ENCODE measurements at places on chromosomes 3 and 15.

GRCh38 chr3:141093971-141094684 lies 43.0 kb downstream of the SPSB4 start:
- DNase-seq, result no peak

- DNase-seq, result no peak
Measured at GRCh38 chr3:31234145-31234544, 298.6 kb upstream of the STT3B start.

DNA sequence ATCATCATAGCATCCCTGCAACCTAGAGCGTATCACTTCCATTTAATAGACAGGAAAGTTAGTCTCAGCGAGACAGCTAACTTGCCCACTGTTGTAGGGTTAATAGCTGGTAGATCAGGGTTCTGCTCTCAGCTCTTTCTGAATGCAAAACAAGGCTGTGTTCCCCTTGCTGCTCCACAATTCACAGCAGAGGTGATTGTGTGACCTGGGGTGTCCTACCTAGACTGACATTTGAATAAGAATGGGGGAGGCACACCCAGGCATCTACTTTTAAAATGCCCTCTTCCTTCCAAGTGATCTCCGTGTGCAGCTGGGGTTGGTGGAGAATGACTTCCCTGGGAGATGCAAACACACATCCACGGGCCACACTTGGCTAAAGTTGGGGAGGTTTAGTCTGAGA lies 43.0 kb upstream of the CACNA2D3 start:
- DNase-seq, result no peak

- DNase-seq, result no peak
Measured at GRCh38 chr3:174949523-174949922, 90.4 kb downstream of the NAALADL2 start.

GRCh38 chr3:74561881-74562280 lies 52.6 kb downstream of the CNTN3 start:
- no peak for DNase-seq

DNA sequence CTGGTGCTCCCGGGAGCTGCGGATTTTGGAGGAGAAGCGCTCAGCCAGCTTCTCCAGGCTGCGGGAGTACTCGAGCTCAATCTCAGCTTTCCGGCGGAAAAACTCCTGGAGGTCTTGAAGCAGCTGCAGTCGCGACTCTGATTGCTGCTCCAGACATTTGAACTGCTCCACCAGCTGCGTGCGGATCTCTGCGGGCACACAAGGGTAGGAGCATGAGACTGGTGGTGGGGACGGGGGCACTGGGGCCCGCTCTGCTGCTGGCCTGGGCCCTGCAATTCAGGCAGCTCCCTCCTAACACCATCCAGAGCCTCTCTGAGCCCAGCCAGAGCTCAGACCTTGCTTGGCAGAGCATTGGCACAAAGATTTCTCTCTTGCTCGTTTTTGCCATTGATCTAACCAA lies 124.7 kb downstream of the SRGAP3 start:
- DNase-seq, result no peak

- DNase-seq, result no peak
Measured at GRCh38 chr15:67178569-67179210, 75.8 kb downstream of the AAGAB start.

DNA sequence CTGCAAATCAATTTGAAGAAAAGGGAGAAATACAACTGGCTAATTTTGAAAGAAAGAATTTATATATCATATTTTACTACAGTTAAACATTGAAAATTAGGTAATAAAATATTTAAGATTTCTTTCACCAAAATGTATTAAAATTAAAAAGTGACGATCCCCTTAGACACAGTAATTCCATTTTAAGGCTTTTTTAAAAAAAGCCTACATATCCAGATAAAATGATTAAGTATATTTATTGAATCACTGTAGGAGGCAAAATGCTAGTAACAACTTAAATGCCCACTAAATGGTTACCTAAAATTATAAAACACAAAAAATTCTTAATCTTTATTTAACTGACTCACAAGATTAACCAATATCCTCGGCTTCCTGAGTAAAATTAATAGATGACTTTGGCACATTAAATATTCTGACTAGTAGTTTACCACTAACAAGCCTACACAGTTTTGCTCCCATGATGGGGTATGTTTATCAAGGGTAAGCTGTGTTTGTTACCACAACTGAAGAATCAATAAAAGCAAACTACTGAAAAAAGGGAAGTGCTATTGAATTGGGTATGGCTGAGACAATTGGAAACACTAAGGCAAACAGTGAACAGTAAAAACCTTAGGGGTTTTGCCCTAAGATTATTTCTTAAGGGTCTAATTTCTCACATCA lies 28.4 kb downstream of the ANKRD28 start:
- DNase-seq, result no peak

GRCh38 chr3:141056751-141057171 lies 5.6 kb downstream of the SPSB4 start:
- no peak for DNase-seq

DNA sequence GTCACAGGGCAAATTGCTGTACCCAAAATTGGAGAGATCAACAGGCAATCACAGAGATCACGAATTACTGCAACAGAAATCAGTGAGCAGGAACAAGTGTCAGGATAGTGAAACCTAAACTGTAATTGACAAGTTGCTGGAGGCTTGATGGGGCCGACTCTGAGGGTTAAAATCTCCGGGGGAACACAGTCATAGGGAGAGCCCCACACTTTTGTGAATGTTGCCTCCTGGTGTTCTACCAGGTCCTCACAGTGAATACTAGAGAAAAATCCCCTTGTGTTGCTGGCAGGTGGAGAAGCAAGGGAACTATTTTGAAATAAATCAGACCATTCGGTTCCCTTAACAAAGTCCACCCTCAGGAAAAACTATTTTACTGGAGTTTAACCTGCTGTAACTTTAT lies 697.5 kb upstream of the CBLB start:
- no peak for DNase-seq

All from neuronal stem cell (in vitro differentiated cells).